ENCODE measurements at places on chromosomes 11 and 22. TPM values are rescaled to one million over a fixed set of nuclear protein-coding genes. Genes with fewer than 3 reads are reported as not detected.

Gene CREBZF
- total RNA-seq: 21.9 TPM

Gene PKDREJ
- total RNA-seq: not detected

Gene MB
- not detected for total RNA-seq

Gene GGTLC3
- not detected for total RNA-seq

Gene OR52N1
- total RNA-seq: not detected

Gene DDI1
- not detected for total RNA-seq

Gene OSM
- total RNA-seq: not detected

Gene OR2AG1
- total RNA-seq: not detected

Gene P2RY6
- 0.21 TPM for total RNA-seq

Gene ST14
- total RNA-seq: 146 TPM

Gene OR2AT4
- total RNA-seq: not detected

Gene LDHAL6A
- total RNA-seq: not detected

Gene LRP5
- total RNA-seq: 23.4 TPM

Gene HIC2
- 4.4 TPM for total RNA-seq

Gene LGR4
- total RNA-seq: 45.8 TPM

Gene CASP5
- total RNA-seq: not detected

Gene UBXN1
- total RNA-seq: 122 TPM

Gene TECTA
- total RNA-seq: 0.07 TPM

Gene NLRP14
- total RNA-seq: 0.07 TPM

Gene LIF
- total RNA-seq: 2.5 TPM

Gene OR4A16
- not detected for total RNA-seq

Gene OR9I1
- total RNA-seq: not detected

Gene CBLIF
- total RNA-seq: not detected

Gene LMO2
- 2.4 TPM for total RNA-seq

Gene TRIM49
- total RNA-seq: not detected

Data from airway epithelial cell (primary cell).